ENCODE measurements at places on chromosomes 13 and 19.

DNA sequence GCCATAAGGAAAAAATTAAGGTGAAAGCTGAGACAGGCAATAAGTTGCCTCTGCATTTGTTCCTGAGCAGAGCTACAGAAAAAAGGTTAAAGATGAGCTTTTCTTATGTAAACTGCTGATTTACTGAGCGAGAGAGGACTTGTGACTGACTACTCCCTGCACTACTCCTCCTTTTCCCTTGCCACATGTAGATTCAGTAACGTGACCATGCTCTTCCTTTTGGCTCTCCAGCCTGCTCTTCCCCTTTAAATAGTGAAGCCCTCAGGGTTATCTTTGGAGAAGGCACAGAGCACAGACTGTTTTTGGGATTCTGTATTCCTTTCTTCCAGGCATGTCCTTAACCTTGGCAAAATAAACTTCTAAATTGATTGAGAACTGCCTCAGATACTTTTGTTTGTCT, 630.2 kb downstream of the UQCRFS1 start:
- no peak for DNase-seq

GRCh38 chr13:32267836-32268439, 47.2 kb downstream of the ZAR1L start:
- no peak for DNase-seq

GRCh38 chr13:20815464-20815863, 41.7 kb upstream of the EEF1AKMT1 start:
- DNase-seq, result no peak

GRCh38 chr19:35085947-35086346, 29.7 kb upstream of the FXYD3 start:
- no peak for DNase-seq

DNA sequence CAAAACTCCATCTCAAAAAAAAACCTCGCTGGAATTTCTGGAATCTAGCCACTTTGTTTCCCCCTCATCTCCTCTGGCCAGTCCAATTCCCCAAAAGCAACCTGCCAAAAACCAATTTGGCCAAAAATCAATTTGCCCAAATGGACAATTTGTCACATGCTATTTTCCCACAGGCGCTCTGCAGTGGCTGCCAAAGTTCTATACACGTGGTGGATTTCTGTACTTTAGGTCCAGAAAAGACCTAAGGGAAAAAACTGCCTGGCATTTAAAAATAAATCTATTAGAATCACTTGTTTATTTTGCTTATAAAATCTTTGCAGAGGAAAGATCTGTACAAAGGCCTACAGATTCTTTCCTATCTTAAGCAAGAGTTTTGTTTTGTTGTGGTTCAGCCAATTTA, 79.4 kb downstream of the MAP4K1 start:
- DNase-seq, result no peak

GRCh38 chr13:83879431-83880171, 2.7 kb downstream of the SLITRK1 start:
- no peak for DNase-seq

DNA sequence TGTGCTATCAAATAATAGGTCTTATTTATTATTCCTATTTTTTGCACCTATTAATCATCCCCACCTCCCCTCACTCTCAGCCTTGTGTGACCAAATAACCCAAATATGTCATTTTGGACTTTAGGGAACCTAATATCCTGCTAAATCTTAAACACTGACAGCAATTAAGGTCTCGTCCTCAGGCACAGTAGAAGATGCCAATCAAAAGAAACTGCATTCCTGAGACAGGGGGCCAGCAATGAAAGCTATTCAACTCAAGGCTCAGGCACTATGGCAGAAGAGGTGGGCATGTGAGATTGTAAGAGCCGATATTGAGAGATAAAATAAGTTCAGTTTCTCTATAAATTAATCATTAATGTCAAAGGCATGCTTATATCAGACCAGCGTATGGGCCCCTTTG, 1437.7 kb upstream of the PCDH9 start:
- DNase-seq, result no peak

- no peak for DNase-seq
Measured at GRCh38 chr13:75704194-75704926, 68.2 kb downstream of the LMO7 start.

- no peak for DNase-seq
Measured at GRCh38 chr19:40025938-40026596, 29.2 kb downstream of the ZNF546 start.

GRCh38 chr13:109336730-109337129, 449.7 kb downstream of the IRS2 start:
- no peak for DNase-seq

GRCh38 chr13:99960663-99961311, 10.8 kb downstream of the ZIC5 start:
- no peak for DNase-seq

DNA sequence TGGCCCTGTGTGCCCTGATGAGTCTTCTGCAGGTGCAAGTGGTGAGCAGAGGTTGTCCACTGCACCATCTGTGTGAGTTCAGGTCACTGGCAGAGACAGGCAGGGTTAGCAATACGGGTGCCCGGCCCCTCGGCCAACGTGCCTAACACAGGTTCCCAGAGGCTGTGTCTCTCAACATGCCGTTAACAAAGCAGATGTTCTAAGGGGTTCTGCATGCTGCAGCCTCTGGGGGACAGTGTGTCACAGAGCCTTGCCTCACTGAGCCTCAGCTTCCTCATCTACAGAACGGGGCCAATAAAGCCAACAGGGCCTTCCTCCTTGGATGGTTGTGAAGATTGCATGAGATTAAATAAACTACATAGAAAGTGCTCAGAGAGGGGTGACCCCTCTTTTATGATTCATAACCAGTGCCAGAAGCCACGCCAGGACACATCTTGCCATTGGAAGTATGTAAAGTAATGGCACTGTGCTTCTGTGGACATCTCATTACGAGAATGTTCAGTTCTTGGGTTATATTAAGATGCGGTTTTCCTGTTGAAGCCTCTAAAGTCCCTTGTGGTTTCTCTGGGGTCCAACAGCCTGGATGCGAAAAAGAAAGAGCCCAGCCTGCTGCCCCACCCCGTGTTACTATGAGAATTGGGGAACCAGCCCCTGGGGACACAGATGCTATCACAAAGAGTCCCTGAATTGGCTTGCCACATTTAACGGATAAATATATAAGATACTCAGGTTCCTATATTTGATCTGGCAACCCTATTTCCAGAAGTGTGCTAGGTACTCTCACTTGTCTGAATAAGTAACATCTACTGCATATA, 11.2 kb upstream of the ARHGEF18 start:
- no peak for DNase-seq

DNA sequence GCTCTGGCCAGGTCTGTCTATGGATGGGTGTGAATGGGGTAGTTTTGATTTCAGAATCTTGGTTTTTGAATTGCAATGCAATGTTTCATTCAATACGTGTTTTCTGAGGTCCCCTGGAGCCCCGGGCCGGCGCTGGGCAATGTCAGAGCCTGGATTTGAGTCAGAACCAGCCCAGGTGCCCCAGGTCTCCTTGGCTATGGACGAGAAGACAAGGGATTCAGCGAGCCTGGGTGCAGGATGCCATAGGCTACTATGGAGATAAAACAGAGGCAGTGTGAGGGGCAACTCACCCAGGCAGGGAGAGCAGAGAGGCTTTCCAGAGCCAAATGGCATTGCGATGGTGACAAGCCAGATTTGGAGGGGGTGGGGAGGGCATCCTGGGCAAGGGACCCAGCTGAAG, 1.2 kb upstream of the RPL13A start:
- no peak for DNase-seq

GRCh38 chr13:39249982-39250381, 211.7 kb downstream of the NHLRC3 start:
- DNase-seq, result no peak

DNA sequence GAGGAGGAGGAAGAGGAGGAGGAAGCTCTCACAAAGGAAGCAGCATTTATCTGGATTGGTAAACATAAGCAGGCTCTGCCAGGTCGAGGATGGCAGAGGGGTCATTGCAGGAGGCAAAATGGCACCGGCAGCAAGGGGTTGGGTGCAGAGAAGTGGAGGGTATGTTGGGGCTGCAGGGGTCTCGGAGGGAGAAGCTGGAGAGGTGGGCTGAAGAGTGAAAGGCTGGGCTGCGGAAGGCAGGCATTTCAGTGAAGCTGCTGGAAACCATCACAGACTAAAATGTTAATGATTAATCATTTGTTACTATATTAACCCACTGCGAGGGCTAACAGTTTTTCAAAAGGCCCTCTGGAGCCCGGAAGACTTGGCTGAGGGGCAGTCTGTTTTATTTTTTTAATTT, 24.6 kb downstream of the TPT1 start:
- no peak for DNase-seq

DNA sequence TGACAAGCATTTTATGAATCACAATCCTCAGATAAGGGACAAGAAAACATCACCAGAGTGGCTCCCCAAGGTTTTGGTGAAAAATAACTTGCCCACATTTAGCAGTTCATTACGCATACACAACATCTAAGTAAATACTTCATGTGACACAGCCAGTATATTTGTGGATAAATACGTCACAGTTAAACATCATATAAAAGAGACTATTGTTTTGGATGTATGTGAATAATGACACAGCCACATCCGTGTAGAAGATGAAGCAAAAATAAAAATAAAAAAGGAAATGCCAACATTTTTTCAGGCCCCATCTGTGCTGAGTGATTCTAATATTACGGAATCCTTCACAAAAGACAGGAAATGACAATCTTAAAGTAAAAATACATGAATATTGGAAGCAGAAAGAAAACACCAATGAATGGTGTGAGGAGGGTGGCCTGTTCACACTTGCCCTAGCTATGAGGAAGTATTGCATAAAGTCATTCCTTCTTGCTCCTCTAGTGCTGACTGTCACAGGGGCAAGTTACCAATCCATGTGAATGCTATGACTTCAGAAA, 457.1 kb downstream of the KLF12 start:
- DNase-seq, result no peak

GRCh38 chr19:6259312-6259861, 20.4 kb downstream of the MLLT1 start:
- DNase-seq, result no peak

- DNase-seq, result no peak
Measured at GRCh38 chr13:104416973-104417372, 1350.8 kb upstream of the SLC10A2 start.

DNA sequence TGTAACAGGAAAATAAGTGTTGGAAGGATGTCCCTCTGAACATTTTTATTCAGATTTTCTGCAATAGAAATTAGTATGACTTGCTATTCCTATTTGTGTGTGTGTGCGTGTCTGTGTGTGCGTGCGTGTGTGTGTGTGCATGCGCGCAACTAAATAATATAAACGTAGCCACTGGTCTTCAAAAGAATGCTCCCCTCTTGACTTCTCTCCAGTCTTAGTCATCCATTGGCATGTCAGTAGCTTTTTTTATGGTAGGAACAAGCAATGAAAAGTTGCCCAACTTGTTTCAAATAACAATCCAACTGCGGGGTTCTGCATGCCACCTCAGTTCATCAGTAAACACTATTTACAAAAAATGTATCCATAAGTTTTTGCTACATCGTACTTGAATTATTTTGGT, 249.6 kb downstream of the GPC6 start:
- no peak for DNase-seq

GRCh38 chr13:44437356-44438233, 64.0 kb downstream of the SERP2 start:
- DNase-seq, result no peak

DNA sequence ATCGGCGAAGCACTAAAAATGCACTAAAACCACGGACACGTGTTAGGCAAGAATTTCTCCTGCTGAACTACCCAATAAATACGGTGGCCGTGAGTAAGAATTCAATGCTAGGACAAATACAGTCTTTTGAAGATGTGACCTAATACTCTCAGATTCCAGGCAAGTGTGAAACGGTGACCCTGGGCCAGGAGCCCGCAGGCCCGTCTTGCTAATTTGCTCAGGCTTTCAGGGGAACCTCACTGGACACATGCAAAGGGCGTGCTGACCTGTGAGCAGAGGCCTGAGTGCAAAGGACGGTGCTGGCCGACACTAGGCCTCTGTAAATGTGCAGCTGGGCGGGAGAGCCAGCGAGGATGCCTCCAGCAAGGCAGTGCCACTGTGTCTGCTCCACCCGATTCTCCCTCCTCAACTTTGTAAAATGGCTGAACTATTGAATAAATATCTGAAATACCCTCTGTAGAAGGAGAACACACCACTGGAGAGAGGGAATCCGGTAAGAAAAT, 70.1 kb downstream of the STK24 start:
- no peak for DNase-seq

DNA sequence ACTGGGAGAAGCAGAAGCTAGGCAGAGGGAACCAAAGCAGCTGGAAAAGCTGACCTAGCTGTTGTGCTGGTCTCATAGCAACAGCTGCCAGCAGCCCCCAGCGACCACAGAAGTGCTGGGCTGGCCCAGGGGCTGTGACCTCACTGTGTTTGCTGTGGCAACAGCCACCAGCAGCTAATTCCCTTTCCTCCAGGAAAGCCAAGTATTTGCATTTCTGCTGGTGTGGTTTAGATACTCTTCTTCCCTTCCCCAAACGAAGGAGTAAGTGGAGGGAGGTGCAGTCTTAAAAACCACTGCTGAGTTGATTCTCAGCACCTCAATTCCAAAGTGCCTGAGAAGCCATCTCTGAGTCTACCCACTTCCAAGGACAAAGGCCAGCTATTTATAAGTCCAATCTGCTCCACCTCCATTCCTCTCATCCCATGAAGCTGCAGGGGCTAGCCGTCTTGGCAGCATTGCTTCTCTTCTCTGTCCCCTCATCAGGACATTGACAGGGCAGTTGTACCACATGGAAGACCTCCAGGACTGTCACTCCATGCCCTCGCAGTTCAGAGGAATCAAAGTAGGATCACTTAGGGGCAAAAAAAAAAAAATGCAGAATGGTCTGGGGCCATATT, 11.5 kb upstream of the CCDC97 start:
- DNase-seq, result no peak

DNA sequence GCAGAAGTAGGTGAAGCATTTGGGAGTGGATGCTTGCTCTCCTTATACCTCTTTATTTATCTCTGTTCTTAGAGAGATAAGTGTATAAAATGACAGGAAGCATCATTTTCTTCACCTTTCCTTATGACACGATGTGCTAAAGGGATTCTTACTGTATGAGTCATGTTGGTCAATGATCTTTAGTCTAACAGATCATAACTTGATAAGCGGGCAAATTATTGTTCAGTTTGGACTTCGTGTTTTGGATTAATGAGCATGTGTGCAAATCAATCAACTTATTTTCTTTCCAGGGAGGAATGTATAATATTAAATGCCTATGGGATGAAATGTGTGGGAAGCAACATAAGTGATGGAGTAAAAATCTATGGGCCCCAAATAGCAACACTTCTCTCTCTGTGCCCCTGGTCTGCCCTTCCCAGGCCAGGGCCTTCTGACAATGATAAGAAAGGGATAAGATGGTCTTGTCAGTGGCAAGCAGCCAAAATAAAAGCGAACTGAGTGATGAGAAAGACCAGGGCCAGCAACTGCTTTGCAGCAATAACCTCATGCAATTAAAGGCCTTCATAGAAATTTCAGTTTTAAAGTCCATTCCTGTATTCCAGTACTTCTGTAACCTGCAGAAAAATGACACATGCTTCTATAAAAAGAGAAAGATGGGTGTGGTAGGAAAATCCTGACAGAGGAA, 61.4 kb downstream of the SLC10A2 start:
- no peak for DNase-seq

- DNase-seq, result no peak
Measured at GRCh38 chr13:81017513-81018152, 676.7 kb upstream of the SPRY2 start.

Data from activated CD8-positive, alpha-beta memory T cell treated with anti-CD3 and anti-CD28 coated beads for 48 hours (primary cell).